ENCODE measurements at places on chromosomes 4 and X.

GRCh38 chr4:88792821-88793220 is 95.2 kb upstream of the NAP1L5 start:
- no peak for DNase-seq

GRCh38 chrX:133085785-133086184 is 11.1 kb downstream of the USP26 start:
- DNase-seq: no peak

DNA sequence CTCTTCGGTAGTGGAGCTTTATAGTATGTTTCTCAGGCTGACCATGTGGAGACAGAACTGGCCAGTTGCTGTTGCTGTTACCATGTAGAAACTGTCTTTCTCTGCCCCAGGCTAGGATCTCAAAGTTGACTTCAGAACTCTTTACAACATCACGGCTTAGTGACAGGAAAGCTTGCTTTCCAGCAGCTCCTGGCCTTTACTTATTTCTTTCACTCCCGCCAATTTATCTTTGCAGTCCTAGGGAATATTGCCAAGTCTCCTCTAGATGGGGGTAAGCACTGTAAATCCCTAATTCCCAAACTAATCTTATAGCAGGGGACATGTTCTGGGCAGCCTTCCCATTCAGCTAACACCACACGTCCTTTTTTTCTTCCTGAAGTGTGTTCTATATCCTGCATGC is 631.6 kb downstream of the SPRY1 start:
- no peak for DNase-seq

GRCh38 chrX:56793521-56794320 is 64.7 kb downstream of the NBDY start:
- no peak for DNase-seq

DNA sequence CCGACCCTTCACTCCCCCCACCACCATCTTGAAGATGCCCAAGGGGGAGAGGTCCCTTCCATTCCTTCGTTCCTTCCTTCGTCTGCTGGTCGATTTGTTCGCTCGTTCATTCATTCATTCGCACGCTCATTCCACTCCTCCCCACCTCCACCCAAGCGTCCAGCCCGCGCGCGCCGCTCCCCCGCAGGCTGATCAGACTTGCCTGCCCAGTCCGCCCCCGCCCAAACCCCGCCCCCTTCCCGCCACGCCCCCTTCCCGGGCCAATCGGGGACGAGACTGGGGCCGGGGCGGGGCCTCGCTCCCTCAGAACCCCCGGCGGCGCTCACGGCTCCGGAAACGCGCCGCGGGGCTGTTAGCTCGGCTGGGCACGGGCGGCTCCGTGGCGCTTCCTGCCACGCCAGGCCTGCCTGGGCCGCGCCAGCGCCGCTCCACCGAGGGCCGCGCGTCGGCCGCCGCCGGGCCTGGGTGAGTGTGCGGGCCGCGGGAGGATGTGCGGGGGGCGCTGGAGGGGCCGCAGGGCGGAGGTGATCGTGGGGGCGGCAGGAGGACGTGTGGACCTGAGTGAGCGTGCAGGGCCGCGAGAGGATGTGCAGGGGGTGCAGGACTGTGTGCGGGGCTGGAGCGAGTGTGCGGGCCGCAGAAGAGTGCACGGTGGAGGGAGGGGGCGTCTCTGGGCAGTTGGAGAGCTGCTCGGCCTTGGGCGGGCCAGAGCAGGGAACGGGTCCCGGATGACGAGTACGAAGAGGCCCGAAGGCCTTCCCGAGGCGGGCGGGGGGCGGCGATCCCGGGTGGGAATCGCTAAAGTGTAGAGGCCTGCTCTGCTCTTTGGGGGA is at the start of gene ZNF275:
TSS of gene ZNF275 (plus strand) at position 333 of the 833 bp plus-strand sequence. CDS start 2,527 bp downstream, outside the sequence.
- DNase-seq: peak; percentile 84

DNA sequence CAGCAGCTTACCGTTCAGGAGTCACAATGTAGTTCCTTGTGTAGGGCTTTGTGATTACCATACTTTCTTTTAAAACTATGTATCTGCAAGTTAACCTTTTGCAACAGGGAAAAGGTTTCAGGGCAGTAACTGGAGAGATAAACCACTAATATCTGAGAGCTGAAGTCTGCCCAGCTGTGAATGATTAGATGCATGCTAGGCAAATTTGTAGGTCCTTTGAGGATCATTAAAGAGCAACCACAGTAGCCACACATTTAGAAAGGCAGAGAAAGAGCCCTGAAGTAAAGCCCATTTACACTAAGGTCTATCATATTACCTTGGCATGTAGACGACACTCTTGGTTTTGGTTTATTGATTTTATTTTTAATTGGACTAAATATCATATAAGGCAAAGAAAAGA is 60.0 kb downstream of the ATP8A1 start:
- no peak for DNase-seq

DNA sequence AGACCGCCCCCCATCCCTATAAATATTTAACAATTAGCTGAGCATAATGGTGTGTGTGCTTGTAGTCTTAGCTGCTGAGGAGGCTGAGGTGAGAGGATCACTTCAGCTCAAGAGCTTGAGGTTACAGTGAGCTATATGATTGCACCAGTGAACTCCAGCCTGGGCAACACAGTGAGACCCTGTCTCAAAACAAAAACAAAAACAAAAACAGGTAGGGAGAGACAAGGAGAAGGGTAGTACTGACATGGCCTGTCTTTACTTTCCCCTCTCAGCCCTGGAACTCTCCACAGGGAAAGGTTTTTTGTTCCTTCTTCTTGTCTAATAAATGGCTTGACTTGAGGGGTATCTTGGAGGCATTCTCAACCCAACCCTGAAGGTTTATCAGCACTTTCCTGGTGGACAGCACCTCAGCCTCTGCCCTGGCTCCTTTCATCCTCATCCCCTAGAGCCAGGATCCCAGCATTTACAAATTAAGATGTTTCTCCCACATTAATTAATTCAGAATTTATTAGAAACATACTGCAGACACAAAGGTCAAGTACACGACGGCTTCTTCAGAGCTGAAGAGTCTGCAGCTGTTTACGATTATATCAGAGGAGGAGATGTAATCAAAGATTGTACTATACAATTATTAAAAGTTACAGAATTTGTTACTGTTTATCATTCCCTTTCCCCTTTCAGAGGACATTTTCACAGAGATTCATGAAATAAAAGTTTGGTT is 131.8 kb downstream of the AFF1 start:
- no peak for DNase-seq

All from activated T-cell treated with anti-CD3 and anti-CD28 coated beads, Interleukin-2, amount 50 U/mL, for 1 hour (primary cell).